ENCODE measurements at places on chromosomes 11 and 22.
A peak's percentile ranks its signal among the peaks of the same experiment; 100 is the strongest.

DNA sequence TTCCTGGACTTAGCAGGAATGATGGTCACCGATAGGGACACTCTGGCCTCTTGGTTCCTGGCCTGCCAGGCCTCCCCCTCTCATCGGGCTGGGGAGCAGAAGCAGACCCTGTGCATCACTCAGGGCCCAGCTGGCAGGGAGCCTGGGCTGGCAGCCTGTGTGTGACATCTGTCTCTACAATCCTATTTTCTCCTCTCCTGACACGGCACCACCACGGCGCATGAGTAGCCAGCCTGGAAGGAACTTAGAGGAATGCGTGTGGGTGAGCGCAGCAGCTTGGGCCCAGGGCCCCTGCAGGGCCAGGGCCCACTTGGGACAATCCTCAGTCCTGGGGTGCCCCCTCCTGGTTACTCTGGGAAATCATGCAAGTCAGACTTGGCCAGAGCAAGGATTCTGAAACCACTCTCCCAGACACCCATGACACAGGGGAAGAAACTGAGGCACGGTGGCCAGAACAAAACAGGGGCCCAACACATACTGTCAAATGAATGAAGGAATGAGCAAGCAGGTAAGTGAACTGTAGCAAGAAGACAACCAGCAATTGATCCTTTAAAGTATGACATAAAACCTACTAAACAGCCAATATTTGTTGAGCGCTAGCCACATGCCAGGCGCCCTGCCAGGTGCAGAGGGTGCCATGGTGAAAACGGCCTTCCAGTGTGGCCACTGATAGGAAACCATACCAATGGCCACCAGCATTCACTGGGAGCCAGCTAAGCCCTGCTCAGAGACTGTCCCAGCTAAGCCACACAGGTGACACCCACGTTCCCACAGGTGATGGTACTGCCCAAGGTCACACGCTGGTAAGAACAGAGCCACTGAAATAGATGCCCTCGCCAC, 13.3 kb downstream of the RSPH14 start:
- DNase-seq: peak; percentile 53

DNA sequence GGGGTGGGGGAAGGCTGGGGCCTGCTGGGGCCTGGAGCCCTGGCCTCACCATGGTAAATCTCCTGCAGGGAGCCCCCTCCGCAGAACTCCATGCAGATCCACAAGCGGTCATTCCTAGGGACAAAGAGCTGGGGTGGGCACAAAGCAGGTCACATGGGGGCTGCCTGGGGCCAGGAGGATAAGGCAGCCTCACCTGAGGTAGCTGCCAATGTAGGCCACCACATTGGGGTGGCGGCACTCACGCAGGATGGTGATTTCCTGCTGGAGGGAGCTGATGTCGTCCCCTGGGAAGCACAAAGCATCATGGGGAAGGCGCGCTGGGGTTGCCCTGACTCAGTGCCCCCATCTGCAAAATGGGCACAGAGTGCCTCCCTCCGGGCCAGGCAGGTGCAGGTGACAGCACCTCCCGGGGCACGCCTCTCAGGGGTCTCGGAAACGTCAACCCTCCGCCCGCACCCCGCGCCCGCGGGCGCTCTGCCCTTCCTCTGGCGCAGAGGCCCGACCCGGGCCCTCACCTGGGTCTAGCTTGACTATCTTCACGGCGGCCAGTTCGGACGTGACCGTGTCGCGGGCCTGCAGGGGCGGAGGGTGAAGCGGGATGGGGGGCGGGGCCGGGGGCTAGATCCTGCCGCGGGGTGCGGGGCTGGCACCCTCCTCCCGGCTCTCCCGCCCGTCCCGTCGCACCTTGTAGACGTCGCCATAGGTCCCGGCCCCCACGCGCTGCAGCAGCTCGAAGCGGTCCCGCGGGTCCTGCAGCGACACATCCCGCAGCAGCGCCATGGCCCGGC, 450 bp downstream of the MAP4K2 start:
- no peak for DNase-seq

DNA sequence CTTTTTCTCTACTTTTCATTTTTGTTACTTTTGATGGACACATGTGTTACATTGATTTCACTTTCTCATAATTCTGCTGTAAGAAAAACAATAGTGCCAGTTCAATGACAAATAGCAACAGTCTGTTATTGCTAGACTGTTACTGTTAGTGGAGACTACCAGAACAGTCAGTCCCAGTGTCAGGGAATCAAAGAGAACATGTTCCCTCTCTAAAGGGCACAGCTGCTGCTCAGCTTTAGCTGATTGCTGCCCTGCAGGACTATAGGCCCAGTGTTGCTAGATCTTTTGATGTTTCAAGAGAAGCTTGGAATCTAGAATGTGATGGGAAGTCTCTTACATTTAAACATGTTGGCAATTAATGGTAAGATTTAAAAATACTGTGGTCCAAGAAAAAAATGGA, 3.4 kb downstream of the BIRC3 start:
- no peak for DNase-seq

DNA sequence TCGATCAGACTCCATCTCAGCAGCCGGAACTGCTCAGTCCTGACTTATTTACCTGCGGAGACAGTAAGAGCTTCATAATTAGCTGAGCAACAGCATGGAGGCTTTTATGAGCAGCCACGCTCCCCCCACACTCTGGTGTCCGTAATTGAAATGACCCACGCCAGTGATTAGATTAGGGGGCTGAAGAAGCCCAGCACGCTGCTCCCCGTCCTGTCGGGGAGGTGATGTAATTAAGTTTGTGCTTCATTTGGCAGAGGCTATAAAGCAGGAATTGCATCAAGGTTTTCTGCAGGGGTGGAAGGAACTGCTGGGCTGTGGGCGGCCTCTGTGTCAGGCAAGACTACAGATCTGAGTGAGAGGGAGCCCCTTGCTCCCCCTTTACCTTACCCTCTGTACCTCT, 22.8 kb upstream of the HTR3A start:
- DNase-seq: no peak

GRCh38 chr11:64917663-64917995, 620 bp upstream of the ATG2A start:
- no peak for DNase-seq

DNA sequence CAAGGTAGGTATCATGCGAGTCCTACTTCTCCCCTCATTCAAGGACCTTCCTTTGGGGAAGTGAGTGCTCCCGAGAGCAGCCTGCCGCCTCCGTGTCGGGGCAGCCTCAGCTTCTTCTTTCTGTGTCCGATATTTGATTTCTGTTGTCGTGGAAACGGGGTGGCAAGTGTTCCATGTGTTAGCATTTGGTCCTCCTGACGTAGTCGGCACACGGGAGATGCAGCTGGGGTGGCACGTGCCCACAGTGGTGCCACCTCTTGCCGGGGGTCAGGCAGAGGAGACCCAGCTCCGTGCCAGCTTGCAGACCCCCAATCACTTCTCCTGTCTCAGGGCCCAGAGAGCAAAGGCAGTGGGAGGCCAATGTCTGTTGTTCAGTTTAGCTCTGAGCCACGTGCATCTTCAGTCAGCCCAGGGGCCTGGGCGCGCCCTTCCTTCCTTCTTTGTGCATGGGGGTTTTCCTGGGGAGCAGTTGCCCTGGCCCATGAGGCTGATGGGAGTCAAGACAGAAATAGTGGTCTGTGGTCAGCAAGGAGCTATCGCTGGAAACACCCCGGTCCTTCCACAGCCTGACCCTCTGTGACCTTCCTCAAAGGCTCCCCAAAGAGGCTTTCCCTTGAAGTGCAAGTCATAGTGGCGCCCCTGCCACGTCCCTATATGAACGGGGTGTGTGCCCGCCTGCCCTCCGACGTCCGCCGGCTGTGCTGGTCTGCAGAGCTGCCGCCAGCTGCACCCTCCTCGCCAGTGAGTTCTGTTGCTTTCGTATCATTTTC, 44.5 kb downstream of the PARVB start:
- DNase-seq: peak; percentile 64

DNA sequence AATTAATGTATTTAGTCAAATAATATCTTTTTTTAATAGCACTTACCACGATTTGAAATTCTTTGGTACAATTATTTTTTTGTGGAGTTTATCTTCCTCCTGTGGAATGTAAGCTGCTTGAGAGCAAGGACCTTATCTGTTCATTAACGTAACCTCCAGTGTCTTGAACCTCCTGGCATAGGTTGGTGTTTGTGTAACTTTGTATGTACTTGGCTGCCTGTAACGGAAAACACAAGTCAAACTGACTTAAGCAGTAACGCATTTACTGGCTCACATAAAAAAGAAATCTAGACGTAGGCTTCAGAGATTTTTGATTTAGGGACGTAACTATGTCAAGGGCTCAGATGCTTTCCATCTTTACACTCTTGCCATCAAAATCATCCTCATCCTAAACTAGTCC, 56.1 kb downstream of the ARHGEF12 start:
- no peak for DNase-seq

- DNase-seq: no peak
Observed at GRCh38 chr11:66413167-66413566, 7.7 kb upstream of the NPAS4 start.

DNA sequence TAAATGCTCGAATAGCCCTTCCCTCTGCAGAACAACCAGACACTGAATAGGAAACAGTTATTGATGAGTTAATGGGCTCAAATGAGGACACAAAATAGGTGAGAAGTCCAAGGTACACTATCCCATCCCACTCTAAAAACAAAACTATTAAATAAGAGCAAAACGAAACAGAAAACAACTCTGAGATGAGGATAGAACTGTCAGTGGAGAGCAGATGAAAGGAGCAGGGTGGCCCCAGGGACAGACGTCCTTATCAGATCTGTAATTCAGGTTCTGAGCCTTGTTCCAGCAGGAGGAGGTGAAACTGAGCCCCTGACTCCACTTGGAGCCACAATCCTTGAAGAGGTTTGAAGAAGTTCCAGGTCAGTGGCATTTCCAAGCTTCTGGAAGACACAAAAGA, 8.5 kb upstream of the SNX19 start:
- DNase-seq: no peak

GRCh38 chr11:68338051-68338780, 25.8 kb downstream of the LRP5 start:
- peak; percentile 77 for DNase-seq

GRCh38 chr11:19651653-19652052, 61.0 kb upstream of the NAV2 start:
- no peak for DNase-seq

- no peak for DNase-seq
Observed at GRCh38 chr11:130441719-130442118, 6.7 kb upstream of the ADAMTS15 start.

DNA sequence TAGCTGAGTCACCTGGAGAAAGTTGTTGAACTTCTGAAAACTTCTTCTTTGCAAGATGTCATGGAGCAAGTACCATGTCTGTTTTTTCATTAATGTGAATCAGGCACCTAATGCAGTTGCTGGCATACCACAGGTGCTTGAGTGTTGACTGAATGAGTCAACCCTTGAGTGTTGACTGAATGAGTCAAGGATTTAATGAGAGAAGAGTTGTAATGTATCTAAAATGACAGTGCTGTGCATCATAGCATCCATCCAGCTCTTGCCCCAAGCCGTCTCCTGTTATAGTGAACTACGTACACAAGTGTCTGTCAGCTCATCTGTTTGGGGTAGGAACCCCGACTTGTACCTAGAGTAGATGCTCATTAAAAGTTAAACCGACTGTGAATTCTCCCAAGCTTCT, 93.1 kb downstream of the CWC15 start:
- no peak for DNase-seq

GRCh38 chr11:1209371-1210057, 13.4 kb upstream of the MUC5B start:
- DNase-seq: no peak

- DNase-seq: no peak
Observed at GRCh38 chr11:62273284-62273683, 3.3 kb downstream of the SCGB2A2 start.

DNA sequence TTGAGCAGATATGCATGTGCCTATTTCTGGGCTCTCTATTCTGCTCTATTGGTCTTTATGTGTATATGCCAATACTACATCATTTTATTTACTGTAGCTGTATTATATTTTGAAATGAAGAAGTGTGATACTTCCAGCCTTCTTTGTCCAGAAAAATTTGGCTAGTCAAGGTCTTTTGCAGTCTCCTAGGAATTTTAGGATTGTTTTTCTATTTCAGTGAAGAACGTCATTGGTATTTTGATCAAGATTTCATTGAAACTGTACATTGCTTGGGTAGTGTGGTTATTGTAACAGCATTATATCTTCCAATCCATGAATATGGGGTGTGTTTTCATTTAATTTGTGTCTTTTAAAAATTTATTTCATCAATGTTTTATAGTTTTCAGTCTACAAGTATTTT, 400.3 kb downstream of the AASDHPPT start:
- DNase-seq: no peak

DNA sequence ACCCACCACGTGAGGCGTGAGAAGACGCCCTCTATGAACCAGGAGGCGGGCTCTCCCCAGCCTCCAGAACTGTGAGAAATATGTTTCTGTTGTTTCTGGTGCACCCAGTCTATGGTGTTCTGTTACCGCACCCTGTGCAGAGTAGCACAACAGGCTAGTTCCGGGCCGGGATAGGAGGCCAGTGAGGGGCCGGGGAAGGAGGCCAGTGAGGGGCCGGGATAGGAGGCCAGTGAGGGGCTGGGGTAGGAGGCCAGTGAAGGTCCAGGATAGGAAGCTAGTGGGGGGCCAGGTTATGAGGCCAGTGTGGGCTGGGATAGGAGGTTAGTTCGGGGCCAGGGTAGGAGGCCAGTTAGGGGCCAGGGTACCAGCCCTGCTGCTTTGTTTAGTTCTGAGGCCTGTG, 204.6 kb downstream of the BARX2 start:
- no peak for DNase-seq

GRCh38 chr11:79026803-79027445, 413.9 kb downstream of the TENM4 start:
- DNase-seq: no peak

GRCh38 chr22:33883561-33883960, 36.7 kb downstream of the LARGE1 start:
- no peak for DNase-seq

DNA sequence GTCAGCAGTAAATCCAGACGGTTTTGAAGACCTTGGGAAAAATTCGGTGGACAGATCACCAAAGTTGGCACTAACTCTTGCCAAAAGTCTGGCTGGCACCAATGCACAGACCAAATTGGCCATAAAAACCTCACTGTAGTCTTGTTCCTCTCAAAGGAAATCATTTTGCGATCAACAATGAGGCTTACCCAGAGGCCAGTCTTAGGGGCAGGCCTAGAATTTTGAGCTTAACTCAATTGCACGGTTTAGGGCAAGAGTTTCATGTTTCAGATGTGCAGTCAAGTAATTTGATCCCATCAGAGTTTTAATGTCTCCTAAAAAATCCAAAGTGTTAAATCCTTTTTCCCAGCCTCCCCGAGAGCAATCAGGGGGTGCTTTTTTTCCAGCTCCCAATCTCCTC, 19.0 kb downstream of the MPPED2 start:
- DNase-seq: no peak

Measured in erythroblast (primary cell).